AG09319 (cell line): ENCODE measurements at places on chromosomes 4 and X.

GRCh38 chr4:62591756-62592155 lies 1391.6 kb downstream of the ADGRL3 start:
- no peak for DNase-seq

DNA sequence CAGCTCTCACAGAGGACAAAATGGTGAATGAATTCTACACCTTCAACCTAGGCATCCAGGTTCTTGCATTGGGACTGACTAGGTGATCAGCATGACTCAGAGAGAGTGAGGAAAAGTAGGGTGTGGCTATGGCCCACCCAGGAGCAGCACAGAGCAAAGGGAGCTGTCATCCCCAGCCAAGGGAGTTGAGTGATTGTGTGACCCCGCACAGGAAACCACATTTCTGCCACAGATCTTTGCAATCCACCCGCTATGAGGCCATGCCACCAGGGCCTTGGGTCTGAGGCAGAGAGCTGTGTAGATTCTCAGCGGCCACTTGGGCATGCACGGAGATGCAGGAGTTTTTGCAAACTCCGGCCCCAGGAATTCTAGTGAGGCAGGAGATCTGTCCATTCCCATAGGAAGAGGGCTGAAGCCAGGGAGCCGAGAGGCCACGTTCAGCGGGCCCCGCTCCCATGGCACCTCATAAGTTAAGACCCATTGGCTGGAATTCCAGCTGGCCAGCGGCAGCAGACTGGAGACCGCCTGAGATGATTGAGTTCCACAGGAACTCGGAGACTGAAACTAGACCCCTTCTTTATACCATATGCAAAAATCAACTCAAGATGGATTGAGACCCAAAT lies 75.9 kb downstream of the NAA11 start:
- DNase-seq: no peak

GRCh38 chr4:177726111-177726510 lies 283.9 kb upstream of the AGA start:
- no peak for DNase-seq

DNA sequence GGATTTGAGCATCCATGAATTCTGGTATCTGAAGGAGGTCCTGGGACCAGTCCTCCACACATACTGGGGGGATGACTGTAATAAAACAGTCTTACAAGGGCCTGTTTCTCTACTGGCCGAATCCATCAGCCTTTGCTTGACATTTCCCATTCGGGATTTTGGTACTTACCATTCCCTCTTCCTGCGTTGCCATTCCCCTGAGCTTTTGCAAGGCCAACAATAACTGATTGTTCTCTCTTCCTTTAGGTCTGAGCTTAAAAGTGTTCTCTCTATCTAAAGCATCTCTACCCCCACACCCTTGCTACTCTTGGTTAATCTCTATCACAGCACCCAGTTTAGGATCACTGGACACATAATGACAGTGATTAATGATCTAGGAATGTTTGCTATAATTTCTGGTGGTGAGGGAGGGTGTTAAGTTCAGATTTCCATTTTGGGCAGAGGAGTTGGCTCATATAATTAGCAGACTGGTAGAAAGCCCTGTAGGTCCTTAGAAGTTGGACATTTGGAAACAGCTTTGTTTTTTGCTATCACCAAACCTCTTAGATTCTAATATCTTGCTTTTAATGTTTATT lies 29.4 kb downstream of the TMA16 start:
- DNase-seq: no peak

DNA sequence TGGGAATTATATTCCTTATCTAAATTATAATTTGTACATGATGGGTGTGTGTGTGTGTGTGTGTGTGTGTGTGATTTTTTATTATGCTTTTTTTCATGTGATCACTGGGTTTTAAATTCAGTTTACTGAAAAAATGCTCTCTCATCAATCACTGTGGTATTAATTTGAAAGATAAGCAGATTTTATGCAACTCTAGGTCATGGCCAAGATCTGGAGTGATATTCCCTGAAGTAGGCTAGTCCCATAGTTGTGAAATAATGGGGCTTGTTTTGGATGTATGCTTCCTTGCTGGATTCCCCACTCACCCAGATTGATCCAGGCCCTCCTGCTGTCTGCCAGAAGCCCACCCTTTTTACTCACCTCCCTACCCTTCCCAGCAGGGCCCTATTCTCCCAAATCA lies 22.0 kb upstream of the PGRMC2 start:
- no peak for DNase-seq

- no peak for DNase-seq
These were observed 62.9 kb upstream of the UGT8 start for GRCh38 chr4:114535725-114536124.

DNA sequence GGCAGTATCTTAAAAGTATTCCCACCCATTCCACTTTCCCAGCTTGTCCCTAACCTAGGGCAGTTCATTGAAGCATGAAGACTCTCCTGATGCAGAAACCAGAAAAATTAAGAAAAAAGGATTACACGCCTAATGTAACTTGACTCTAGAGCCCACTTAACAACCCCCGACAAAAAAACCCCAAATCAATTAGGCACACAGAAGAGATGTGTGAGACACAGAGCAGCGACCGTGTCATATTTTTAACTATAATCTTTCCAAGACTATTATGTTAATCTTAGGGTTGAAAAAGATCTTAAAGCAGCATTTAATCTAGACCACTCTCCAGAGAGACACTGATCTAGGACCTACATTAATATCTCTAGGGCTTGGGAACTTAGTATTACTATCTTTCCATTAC lies 1.3 kb downstream of the YTHDC1 start:
- DNase-seq: no peak

DNA sequence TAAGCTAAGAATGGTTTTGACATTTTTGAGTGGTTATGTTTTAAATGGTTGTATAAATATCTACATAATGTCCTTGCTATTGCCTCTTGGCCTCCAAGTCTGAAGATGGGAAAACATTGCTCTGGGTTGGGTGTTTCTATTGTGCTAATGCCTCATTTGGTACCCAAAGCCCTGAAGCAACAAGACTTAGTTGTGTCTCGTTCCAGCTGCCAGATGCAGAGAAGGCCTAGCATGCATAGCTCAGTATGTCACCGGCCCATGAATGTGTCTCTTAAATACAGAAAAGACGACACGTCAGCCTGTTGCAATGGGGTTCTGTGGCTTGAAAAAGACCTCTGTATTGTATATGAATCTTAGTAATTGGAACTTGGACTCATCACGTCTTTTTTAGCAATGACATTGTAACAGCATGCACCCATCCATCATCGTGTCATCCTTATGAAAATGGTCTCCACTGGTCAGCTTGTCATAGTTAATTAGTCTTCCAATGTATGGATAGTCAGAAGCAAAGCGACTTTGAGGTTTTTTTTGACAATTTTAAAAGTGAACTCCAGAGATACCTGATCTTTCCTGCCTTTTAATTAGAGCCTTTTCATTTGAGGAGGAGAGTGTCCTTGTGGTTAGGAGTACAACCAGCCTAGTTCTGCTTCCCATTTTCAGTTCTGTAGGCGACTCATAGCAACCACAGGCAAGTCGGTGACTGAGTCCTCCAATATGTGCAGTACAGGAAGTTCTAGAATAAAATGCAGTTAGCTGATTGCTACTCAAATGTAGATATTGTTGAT lies 126.4 kb upstream of the GATB start:
- DNase-seq: no peak
